Stimulated activated naive CD4-positive, alpha-beta T cell (primary cell): ENCODE measurements at places on chromosomes 1 and 21.
A peak's percentile ranks its signal among the peaks of the same experiment; 100 is the strongest.

DNA sequence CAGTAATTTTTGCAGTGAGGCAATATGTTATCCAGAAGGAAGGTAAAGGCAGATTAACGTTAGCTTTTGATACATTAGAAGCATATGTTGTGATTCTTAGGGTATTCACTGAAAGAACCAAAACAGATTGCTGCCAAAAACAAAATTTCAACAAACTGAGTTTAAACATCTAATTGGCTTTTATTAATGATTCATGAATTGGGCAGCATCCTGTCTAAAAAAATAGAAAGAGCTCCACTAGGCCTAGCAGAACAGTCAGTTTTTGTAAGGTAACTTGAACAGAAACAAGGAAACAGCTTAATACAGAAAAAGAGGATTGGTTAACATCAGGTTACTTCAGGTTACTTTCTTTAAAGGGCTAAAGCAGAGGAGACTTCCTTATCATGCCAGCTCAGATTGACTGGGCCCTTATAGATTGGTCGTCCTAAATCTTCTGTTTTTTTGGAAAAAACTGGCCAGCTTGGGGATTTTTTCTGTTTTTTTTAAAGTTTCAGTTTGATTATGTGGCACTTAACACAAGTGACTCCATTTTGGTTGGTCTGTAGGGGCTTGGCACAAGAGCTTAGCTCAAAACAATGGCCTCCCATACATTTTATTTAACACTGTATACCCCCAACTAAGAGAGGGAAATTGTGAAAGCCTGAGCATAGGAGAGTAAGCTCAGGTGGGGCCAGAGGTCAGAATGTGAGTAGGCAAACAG lies 36.8 kb upstream of the GALNT2 start:
- no peak for DNase-seq

DNA sequence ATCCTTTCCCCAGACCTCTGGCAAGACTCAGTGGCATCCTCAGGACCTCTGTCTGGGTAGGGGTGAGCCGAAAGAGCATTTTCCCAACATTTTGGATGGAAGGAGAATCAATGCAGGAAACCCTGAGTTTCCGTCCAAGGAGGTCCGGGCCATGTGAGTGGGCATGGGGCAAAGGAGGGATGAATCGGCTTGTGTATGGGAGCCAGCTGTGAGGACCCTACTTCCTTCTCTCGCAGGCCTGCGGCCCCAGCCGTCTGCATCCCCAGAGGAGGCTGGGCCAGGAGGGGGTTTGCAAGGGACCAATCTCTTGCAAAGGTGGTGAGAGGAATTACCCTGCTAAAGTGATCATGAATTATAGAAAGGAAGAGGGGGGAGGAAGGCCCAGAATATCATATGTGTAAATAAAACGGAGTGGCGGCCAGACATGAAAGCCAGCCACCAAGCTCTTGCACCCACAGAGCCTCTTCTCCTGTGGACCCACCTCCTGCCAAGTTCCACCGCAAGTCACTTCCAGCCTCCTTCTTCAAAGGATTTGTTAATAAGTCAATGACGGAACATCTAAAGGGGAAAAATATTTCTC lies 48.2 kb upstream of the POU3F1 start:
- no peak for DNase-seq

DNA sequence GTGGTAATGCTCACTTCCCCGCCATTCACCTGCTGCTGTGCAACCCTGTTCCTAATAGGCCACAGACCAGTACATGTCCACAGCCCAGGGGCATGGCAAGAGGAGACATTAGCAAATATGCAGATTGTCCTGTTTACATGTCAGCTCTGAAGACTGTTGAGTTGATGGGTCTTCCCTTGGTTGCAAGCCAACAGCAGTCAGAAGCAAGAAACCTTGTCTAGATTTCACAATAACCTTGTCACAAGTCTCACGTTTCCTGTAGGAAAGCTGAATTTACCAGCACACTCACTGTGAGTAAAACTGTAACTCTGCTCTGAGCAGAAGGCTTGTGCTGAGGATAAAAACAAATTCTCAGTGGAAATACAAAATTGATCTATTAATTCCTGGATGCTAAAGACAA lies 195.1 kb downstream of the HLX start:
- no peak for DNase-seq

- no peak for DNase-seq
These were observed 647.5 kb downstream of the SMYD3 start for GRCh38 chr1:245859493-245860114.

GRCh38 chr1:2433936-2434655 lies 21.7 kb upstream of the PEX10 start:
- no peak for DNase-seq

GRCh38 chr21:41612674-41613532 lies 104.9 kb upstream of the TMPRSS2 start:
- no peak for DNase-seq

DNA sequence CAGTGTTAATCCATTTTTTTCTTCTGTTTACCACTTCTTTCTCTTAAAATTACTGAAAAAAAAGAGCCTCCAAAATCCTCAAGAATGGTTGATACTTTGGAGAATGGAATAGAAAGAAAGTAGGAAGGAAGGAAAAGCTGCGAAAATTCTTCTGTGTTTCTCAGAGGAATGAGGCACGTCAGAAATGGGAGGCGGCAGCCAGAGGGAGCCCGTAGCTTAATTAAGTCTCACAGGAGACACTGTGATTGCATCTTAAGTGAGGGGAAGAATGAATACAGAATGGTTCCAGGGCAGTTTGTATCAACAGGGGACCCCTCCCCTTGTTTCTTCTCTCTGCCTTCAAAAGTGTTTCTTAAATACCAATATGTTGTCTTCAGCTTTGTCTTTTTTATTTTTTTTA lies 1099.5 kb downstream of the PLA2G4A start:
- DNase-seq: no peak

DNA sequence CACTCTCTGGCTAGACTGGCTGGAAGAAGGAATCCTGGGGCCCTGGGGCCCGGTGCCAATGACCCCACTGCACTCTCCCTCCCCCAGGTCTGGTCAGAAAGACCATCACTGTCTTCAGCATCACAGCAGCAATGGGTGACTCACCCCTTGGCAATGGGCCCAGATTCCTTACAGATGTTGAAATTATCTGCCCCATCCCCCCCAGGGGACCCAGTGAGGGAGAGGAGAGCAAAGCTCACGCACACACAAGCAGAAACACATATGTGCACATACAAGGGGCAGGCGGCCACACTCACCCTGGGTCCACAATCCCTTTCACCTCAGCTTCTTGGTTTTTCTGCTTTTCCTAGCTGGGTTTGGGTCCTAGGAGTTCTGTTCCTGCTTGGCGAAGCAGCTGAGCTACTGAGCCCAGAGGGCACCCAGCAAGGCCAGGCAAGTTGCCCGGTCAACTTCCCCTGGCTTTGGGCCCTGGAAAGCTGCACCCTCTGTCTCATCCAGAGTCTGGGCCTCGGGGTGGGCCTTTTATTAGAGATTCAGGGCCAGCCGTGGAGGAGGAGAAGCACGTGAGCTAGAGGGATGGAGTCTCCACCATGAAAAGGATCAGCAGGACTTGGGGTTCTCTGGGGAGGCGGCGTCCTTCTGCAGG lies 2.6 kb downstream of the COL16A1 start:
- DNase-seq: no peak

DNA sequence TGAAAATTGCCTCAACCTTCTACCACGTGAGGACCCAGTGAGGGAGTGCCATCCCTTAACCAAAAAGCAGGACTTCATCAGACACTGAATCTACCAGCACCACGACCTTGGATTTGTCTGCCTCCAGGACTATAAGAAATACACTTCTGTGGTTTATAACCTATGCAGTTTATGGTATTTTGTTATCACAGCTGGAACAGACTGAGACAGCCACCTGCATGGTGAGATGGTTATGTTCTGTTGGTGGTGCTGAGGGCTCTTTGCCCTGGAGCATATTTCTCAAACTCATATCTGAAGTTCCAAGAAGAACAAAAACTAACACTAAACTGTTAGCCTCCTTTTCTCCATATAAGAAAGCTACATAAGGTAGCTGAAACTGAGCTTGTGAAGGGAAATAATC lies 69.8 kb upstream of the RGS18 start:
- DNase-seq: no peak

DNA sequence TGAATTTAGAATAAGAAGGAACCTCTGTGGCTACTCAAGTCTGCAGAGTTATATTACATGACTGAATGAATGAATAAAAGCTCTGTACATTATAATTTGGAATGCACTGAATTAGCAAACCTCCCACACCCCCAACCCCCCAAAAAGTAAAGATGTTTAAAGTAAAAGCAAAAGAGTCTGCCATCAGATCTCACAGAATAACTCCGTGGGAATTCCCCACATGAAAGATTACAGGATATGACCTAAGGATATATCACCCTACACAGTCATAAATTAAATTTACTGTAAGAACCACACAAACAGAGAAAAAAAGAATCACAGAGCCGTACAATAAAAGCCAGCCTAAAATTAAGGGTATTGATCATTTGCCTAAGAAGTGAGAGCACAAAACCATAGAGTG lies 587.3 kb downstream of the PTPRC start:
- peak; percentile 13 for DNase-seq

DNA sequence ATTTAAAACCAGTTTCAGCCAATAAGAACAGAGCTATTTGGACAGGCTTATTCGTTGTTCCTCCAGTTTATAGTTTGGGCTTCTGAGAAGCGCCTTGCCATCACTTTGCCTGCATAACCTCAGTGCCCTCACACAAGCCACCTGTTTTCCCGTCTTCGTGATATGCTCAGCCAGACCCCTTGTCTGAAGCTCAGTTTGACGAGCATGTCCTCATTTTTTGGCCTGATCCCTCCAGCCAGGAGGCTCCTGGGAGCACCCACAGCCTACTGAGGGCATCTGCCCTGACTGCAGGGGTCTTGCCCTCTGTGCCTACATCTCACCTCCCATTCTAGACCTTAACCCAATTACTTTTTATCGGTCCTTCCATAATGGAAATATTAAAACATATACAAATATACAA lies 95.3 kb downstream of the ADARB1 start:
- no peak for DNase-seq

DNA sequence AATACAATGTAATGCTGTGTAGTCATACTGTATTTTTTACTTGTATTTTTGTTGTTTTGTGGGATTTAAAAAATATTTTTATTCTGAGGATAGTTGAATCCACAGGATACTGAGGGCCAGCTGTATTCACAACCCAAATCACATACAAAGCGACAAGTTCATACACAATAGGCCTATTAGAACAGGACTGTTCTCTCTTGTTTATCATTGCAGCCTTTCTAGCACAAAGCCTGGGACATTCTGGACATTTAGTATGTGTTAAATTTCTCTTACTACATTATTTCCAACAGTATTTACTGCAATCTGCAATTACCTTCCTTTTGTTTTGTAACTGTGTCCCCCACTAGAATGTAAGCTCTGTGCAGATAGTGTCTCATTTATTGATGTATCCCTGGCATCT lies 65.4 kb downstream of the SLC35A3 start:
- DNase-seq: no peak

DNA sequence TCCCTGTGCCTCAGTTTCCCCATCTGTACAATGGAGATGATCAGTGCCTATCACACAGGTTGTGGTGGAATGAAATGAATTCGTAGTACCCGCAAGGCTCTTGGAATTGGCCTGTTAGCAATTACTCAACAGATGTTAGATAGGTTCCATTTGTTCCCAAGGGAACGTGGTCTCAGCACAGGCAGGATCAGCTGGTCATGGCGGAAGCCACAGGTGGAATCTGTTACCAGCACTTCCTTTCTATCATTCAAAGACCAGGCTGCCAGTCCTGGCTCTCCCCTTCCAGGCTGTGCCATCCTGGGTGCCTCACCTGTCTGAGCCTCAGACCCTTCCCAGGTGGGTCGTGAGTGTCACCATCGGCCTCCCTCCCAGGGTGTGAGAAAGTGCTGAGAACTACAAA lies 61.5 kb downstream of the FBXO2 start:
- no peak for DNase-seq

DNA sequence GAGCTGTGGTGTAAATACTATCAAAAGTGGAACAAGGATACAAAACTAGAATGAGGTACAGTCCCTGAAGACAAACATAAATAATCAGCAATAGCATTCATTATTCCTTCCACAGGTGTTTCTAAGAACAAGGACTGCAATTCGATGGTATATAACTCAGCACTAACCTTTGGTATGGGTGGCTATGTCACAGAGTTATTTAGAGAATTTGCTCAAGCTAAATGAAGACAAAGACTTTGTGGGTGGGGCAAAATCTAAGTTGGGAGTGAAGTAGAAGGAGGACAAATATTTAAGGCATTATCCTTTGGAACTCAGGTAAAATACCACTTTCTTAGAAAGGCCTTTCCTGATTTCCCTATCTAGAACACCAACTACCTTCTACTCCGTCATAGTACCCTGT lies 51.5 kb upstream of the CNN3 start:
- DNase-seq: no peak

- DNase-seq: no peak
These were observed 45.4 kb downstream of the AGPAT3 start for GRCh38 chr21:43910460-43910859.

GRCh38 chr1:93668951-93669350 lies 12.7 kb downstream of the BCAR3 start:
- DNase-seq: no peak

- DNase-seq: no peak
These were observed 57.5 kb downstream of the ERG start for GRCh38 chr21:38440746-38441145.

DNA sequence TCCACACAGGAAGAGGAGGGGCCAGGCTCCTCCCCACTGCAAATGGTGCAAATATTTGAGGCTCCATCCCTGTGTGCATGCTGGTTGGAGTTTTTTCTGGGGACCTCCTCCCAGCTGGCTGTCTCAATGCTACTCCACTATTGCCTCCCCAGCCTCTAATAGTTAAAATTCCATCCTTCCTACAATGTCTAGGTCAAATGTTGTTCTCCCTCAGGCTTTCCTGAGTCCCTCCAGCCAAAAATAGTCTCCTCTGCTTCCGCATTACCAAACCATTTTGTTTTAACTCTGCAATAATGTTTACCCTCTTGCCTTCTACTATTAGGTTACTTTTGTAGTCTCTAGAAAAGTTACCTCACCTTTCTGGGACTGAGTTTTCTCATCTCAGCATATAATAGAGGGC lies 29.6 kb upstream of the FMO1 start:
- no peak for DNase-seq

- no peak for DNase-seq
These were observed 111.9 kb upstream of the L1TD1 start for GRCh38 chr1:62082456-62083363.

DNA sequence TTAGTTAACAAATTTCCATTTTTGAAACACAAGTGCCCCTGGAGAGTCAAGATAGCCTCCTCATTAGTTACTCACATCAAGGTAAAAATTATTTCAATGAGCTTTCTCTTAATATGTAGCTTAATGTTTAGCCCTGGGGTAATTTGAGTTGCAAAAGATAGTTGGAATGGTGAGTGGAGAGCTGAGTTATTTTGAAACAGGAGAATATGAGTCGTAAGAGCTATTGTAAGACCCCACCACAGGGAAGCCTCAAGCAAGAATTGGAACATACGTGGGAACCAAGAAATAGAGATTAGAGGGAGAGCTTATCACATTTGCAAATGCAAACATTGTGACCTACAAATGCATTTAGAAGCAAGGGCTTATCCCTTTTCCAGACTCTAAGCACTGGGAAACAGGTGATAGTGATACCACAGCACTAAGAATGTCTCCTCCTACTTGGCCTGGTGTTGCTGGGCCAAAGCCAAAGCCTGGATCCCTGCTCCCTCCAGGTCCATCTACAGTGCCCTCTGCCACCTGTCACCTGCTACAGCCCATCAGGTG lies 635.1 kb downstream of the PTPRC start:
- no peak for DNase-seq

- DNase-seq: peak; percentile 27
These were observed 1.1 kb downstream of the DPYD start for GRCh38 chr1:97919585-97920261.

GRCh38 chr1:47984175-47984789 lies 12.9 kb downstream of the TRABD2B start:
- DNase-seq: no peak

GRCh38 chr1:8941906-8942305 lies 3.8 kb upstream of the CA6 start:
- DNase-seq: no peak
